ENCODE measurements at places on chromosomes 1 and 21.

GRCh38 chr1:180728472-180729106 lies 96.8 kb downstream of the XPR1 start:
- DNase-seq: no peak

DNA sequence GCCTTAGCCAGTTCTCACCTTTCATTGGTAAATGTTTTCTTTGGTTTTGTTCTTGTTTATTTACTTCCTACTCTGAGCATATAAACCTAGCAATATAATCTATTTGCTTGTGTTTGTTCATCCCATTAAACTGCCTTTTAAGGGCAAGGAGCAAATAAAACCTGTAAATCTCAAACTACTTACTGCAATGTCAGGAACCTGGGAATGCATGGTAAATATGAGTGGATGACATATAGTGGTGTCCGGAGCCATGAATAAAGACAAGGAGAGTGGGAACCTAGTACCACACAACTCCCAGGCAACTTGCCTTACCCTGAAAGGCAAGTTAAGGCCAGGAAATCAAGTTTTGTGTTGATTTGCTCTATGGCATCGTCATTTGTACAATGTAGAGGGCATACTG lies 1133.7 kb upstream of the NCAM2 start:
- no peak for DNase-seq

GRCh38 chr1:228110556-228110955 lies 1.5 kb upstream of the MRPL55 start:
- DNase-seq: no peak

- no peak for DNase-seq
Observed at GRCh38 chr1:36383240-36383639, 2.5 kb downstream of the STK40 start.

DNA sequence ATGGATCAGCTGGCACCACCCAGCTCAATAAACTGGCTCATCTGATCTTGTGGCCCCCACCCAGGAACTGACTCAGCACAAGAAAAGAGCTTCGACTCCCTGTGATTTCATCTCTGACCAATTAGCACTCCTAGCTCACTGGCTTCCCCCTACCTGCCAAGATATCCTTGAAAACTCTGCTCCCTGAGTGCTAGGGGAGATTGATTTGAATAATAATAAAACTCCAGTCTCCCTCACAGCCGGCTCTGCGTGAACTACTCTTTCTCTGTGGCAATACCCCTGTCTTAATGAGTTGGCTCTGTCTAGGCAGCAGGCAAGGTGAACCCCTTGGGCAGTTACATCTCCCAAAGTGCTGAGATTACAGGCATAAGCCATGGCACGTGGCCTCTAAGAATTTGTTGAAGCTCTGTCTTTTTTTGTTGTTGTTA lies 11.8 kb upstream of the RHBDL2 start:
- no peak for DNase-seq

DNA sequence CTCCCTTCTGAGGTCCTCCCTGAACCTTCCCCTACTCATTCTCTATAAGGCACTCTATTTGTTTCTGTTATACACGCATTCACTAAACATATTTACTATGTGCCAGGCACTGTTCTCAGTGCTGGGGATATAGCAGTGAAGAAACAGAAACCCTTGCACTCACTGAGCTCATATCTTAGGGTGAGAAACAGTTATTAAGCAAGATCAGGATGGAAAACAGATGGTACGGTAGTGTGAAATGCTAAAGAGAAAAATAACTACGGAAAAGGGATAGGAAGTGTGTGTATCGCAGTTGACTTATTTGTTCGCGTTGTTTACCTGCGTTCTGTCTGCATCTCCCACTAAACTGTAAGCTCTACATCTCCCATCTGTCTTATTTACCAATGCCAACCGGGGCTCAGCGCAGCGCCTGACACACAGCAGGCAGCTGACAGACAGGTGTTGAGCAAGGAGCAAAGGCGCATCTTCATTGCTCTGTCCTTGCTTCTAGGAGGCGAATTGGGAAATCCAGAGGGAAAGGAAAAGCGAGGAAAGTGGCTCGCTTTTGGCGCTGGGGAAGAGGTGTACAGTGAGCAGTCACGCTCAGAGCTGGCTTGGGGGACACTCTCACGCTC lies 572 bp downstream of the CYB5RL start:
- peak; percentile 20 for DNase-seq
